ENCODE measurements at places on chromosomes 7 and 10.

DNA sequence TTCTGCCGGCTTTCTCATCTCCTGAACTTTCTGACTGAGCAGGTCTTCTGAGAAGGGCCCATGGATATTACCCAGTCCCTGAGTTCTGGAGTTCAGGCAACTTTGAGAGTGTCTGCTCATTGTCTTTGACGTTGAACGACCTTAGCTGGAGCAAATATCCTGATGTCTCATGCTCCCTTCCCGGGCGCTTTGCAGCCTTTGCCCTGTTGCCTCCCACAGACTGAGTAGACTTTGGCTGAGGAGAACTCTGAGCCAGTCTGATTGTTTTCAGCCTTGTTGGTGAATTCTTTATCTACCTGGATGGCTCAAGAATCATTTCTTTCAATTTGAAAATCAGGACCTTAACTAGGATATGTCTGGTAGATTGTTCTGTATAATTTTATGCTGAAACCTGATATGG lies 353.7 kb downstream of the GLRX3 start:
- no peak for DNase-seq

DNA sequence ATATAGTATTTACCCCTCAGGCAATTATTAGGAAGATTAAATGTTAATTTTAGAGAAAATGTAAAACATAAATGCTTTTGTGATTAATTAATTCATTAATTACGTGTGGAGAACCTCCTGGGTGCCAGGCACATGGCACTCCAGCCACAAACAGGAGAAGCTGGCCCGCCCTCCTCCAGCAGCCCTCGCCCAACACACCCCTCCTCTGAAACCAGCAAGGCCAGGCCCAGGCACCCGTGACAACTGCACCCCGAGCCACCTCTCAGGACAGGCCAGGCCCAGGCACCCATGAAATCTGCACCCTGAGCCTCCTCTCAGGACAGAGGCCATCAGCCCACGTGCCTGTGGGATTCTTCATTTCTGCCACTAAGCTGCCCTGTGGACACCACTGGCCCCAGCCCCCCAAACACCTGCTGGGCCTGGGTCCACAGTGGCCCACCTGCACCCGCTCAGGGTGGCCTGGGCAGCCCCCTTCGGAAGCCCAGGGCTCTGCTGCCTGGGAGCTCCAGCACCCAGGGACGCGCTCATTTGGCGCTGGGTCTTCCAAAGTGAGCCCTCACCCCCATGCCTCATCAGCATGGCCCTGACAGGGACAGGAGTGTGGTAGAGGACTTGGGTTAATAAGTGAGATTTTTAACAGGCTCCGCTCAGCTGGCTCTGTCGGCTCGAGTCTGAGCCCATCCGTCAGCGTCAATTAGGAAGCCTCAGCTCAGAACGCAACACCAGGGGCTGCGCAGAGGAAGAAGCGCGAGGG lies 482.1 kb downstream of the DNAJB6 start:
- DNase-seq: no peak

DNA sequence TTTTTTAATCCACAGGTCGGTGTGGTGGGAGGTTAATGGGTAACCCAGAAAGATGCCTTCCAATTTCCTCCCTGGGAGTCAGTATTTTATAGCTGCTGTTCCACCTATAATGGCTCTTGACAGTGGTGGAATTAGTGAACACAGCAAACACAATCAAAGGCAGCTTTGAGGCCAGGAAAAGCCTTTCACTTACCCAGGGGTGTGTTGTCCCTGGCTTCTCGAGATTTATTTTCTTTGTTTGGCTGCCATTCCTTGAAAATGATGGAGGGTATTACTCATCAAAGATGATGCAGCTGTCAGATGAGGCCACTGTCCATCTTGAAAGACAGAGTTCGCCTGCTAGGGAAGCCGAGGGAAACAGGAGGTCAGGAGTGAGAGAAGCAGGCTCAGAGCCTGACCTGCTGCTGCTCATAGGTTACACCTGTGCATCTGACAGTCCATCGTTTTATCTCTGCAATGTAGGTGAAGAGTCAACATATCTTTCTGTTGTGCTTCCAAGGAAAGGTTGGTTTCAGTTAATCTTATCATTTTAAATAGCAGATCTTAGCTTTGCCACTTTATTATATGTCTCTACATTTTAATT lies 221.6 kb downstream of the XPNPEP1 start:
- DNase-seq: no peak

DNA sequence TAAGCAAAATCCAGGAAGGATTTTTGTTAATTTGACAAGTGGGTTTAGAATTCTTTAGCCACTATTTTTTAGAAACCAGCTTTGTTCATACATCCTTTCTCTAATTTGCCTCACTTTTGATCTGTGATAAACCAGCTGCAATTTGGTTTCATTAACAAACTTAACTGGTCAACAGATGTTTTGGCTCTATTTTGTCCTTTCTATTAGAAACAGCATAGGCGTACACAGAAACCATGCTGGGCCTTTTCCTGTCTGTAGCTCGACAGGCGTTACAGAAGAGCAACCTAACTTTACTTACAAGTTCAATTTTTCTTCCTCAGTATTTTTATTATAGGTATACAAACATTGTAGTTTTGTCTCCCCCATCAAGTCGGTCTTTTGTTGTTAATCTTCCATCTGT lies 28.2 kb downstream of the KAT6B start:
- no peak for DNase-seq

GRCh38 chr10:47336387-47337134 lies 11.6 kb upstream of the RBP3 start:
- DNase-seq: no peak

GRCh38 chr7:56023500-56023899 lies 27.7 kb downstream of the PSPH start:
- no peak for DNase-seq

DNA sequence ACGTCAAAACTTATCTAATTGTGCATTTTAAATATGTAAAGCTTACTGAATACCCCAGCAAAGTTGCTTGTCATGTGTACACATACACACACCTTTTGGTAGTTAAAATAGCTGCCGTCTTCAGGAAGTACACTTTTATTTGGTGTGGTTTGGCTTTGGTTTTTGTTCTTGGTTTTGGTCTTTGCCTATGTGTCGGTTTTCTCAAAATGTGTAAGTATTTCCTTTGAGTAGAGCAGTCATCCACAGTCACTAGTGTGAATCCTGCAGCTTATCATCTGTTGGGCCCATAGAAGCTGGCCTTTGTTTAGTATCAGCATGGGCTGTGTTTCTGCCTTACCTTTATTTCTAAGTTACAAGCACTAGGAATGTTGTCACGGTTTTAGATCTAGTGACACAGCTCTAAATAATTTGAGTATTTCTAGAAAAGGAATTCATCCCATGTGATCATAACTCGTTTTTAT lies 35.3 kb downstream of the NET1 start:
- DNase-seq: no peak

DNA sequence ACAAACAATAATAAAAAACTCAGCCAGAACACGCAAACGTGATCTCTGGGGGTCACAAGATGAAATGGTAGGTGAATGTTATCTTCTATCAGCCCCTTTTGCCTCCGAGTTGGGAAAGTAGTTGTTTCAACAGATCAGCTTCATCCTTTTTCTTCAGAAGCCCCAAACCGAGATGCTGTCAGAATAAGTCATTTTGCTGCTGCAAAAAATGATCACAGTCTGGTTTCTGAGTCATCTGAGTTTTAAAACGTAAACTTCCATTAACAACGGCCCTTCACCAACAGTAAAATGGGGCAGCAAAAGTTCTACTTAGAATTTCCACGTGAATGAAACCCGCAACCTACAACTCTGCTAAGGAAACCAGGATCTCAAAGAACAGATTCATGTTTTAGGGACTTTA lies 44.9 kb downstream of the JCAD start:
- DNase-seq: no peak

DNA sequence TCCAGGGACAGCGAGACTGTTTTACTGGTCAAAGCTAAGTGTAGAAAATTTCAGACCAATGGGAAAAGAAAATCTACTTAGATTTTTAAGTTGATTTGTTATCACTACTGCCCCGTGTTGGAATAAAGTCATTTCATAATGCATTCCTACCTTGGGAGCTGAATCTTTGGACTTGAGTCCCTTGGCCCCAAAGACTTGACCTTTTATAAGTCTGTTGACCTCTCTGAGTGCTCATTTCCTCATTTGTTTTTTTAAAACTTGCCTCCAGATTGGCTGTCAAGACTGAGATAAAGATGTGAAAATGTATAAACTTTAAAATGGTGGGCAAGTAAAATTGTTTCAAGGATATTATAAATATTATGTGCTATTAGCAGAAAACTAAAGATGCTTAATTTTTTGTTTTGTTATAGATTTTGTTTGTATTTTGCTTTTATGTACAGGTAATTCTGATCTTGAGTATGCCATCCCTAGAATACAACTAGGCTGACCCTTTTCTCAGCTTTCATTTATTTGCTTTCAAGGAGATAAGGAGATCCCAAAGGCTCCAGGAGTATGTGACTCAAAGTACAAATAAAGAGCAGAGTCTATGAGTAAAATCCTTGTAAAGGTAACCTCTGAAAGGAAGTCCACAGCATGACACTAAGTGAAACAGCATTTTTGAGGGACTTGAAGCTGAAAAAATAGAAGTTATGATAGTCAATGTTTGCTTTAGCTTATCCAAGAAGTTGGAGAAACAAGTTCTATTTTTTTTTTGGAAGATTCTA lies 54.6 kb downstream of the TMEM26 start:
- DNase-seq: no peak

- DNase-seq: no peak
Measured at GRCh38 chr10:6721964-6722615, 142.0 kb upstream of the PRKCQ start.

- DNase-seq: no peak
Measured at GRCh38 chr7:121557034-121557892, 161.2 kb upstream of the FAM3C start.

GRCh38 chr10:76631884-76632766 lies 1005.5 kb downstream of the KCNMA1 start:
- DNase-seq: no peak

- DNase-seq: no peak
Measured at GRCh38 chr10:103874730-103875129, 19.4 kb upstream of the SH3PXD2A start.

- peak; percentile 80 for DNase-seq
Measured at GRCh38 chr10:61900829-61901792, at the start of gene ARID5B. Gene ARID5B (plus strand): TSS chr10:61901699. CDS start chr10:61901710, 11 bp downstream.

DNA sequence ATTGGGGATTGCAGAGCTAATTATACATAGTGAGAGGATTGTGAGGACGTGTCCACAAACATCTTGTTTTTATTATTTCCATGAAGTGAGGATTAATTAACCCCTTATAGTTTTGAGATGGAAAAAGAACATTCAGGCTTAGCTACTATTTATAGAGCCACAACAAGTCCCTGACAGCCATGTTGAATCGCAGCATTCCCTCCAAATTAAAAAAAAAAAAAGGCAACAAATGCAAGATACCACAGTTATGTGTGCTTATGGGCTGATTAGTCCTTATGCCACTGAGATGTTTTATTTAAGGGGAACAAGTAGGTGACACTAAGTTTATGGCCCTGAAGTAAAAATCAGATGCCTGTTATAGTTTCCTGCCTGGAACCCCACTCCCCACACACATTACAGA lies 350.3 kb downstream of the GPAM start:
- DNase-seq: no peak

GRCh38 chr10:95229724-95230627 lies 35.9 kb downstream of the ACSM6 start:
- DNase-seq: no peak

- peak; percentile 96 for DNase-seq
Measured at GRCh38 chr10:60964257-60965235, 20.6 kb upstream of the RHOBTB1 start.

GRCh38 chr10:11794566-11794965 lies 28.6 kb upstream of the PROSER2 start:
- DNase-seq: no peak

DNA sequence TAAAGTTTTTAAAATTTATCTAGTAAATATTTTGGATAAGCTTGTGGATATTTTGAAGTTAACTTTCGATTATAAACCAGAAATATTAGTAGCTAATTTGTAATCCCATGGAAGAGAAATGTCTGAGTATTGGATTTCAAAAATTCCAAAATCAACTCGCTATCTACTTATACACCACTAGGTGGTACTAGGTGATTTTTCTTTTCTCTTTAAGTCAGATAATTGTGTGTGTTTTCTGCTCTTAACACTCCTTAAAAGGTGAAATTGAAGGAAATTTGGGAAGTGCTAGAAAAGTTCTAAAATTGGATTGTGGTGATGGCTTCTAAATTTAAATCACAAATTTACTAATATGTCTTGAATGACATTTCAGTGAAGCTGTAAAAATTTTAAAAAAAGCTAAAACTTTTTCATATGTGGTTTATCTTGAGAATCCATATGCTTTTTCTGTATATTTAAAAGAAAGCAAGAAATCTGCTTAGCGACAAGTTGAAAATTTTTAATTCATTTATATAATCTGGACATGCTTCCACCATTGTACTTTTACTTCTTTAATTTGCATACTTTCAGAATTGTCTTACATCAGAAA lies 90.2 kb downstream of the IPMK start:
- peak; percentile 57 for DNase-seq
